ENCODE measurements at places on chromosomes 3 and 15.
A peak's percentile ranks its signal among the peaks of the same experiment; 100 is the strongest.

DNA sequence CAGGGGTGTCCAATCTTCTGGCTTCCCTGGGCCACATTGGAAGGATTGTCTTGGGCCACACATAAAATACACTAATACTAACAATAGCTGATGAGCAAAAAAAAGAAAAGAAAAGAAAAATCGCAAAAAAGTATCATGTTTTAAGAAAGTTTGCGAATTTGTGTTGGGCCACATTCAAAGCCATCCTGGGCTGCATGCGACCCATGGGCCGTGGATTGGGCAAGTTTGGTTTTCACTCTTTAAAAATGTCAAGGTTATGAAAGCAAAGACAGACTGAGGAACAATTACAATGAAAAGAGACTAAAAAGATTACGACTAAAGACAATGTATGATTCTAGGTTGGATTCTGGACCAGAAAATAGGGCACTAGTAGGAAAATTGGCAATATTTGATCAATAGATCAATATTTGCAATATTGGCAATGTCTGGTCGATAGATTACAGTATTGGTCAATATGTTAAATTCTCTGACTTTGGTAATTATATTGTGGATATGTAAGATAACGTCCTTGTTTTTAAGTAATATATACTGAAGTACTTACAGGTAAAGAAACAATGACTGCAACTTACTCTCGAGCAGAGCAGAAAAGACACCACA lies 19.9 kb downstream of the CCNL1 start:
- no peak for DNase-seq

DNA sequence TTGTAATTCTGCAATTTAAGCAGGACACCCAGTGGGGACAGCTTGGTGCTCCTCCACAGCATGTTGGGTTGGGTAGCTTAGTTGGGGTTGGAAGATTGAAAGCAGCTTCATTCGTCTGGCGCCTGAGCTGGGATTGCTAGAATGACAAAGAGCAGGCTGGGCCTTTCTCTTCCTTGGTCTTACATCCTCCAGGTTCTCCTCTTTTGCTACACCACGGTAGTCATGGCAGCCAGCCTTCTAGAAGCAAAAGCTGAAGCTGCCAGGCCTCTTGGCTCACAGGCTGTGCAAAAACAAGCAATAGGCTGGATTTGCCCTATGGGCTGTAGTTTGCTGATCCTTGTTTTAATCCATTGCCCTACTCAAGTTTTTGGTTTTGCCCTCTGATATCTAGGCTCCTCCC lies 3.2 kb upstream of the ANXA2 start:
- DNase-seq = no peak

GRCh38 chr15:74829486-74829885 lies 3.1 kb downstream of the CPLX3 start:
- no peak for DNase-seq

DNA sequence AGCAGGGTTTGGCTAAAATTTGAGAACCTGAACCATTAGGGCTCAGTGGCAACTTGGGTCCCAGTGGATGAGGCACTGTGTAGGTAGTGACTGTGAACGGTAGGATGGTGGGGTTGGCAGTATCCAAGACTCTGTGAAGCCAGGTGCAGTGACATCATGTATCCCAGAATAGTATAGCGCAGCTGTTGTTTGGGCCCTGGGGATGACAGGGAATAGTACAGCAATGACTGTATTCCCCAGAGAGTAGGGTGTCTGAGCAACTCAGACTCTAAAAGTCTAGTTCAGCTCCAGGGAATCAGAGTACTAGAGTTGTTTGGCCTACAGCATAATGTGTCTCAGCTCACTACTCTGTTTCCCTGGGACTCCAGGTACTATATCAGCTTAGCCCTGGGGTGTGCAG lies 20.7 kb upstream of the PPP2R3A start:
- DNase-seq = no peak

- no peak for DNase-seq
Measured at GRCh38 chr3:52774901-52775864, 2.2 kb upstream of the ITIH1 start.

GRCh38 chr3:61600195-61600594 lies 38.8 kb downstream of the PTPRG start:
- no peak for DNase-seq

DNA sequence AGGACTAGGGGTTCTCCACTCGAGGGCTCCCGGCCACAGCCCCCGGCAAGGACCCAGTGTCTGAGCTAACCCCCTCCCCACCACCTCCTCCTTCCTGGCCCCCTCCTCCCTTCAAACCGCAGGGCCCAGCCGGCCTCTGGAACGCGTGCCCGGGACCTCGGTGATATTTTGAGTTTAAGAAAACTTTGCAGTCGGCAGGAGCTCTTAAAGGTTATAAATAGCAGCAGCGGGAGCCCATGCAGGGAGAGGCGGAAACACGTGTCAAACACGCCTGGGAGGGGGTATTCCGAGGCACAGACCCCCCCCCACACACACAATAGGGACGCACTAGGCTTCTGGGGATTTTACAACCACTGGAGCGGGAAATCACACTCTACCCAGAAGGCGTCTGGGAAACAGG lies 3.1 kb upstream of the PTH1R start:
- no peak for DNase-seq

- DNase-seq = peak; percentile 56
Measured at GRCh38 chr3:58214484-58215316, 3.9 kb upstream of the DNASE1L3 start.

DNA sequence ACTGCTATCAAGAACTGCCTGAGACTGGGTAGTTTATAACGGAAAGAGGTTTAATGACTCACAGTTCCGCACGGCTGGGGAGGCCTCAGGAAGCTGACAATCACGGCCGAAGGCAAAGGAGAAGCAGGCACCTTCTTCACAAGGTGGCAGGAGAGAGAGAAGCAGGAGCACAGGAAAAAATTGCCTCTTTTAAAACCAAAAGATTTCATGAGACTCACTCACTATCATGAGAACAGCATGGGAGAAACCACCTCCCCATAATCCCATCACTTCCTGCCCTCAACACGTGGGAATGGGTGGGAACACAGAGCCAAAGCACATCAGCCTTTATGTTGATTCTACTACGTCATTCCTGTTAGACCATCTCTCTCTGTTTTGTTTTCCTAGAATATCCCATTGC lies 650.9 kb upstream of the SEMA6D start:
- DNase-seq = no peak

DNA sequence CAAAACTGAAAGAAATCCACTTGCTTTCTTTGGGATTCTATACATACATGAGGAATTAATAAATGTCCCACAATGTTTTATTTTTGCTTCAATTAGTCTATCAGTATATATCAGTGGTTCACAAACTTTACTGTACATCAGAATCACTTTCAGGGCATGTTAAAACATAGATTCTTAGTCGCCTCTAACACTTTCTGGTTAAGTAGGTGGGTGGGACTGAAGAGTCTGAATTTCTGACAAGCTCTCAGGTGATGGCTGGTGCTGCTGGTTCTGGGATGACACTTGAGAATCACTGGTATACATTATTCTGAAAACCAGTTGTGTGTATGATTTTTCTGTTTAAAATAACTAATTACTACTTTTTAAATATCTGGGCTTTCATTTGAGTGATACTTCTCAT lies 393.3 kb downstream of the TBC1D5 start:
- DNase-seq = no peak

- DNase-seq = no peak
Measured at GRCh38 chr3:7576071-7576470, 715.2 kb downstream of the GRM7 start.

DNA sequence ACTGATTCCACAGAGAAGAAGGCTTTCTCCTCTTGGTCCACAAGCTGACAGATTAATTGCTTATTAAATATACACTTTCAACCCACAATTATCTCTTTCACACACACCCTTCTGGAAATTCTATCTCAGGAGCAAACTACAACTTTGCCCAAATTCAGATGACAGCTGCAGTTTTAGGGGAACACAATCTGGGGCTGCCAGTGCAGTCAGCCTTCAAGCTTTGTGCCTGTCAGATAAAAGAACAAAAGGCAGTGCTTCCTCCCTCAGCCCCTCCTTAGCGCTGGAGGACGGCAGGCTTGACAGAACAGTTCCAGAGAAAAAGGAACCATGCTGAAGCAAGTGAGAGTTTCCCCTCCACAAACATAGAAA lies 99.6 kb downstream of the TMCC1 start:
- DNase-seq = no peak

DNA sequence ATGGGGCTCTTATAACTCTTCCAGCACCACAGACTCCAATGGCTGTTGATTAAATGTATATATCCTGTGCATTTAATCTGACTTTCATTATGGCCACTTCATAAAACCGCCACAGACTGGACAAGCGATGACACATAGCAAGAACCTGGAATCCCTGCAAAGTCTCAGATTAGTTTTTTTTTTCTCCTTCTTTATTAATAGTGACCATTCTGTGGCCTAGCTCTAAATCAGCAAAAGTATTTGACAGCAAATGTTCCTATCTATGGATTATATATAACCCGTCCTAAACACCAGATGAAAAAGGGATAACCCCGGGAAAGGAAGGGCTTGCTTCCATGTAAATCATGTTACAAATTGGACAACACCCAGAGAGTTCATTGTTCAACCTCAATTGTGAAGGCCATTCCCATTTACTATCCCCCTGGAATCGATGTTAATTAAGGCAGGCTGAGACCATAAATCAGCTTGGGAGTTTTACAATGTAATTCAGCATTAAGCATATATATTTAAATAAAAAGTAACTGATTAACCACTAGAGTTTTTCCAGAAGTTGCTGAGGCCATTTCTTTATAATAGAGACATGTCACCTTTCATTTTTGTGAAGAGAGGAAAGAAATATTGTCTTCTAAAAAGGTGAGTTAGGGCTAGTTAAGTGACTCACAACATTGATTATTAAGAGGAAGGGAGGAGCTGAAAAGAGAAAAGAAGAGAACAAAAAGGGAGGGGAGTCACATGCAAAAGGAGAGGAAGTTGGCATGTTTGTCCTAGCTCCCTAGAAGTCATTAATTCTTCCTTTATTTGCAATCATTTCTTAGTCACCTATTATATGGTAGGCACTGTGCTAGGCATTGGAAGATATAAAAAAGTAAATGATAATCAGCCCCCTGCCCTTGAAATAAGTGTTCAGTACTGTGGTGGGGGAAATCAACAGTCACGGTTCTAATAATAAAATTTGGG lies 26.2 kb downstream of the ALDH1A2 start:
- DNase-seq = no peak

- DNase-seq = no peak
Measured at GRCh38 chr15:98401029-98401428, 247.3 kb upstream of the IGF1R start.

GRCh38 chr15:69357773-69358771 lies 56.1 kb upstream of the KIF23 start:
- no peak for DNase-seq

- no peak for DNase-seq
Measured at GRCh38 chr3:51954105-51954504, 1.1 kb upstream of the GPR62 start.

DNA sequence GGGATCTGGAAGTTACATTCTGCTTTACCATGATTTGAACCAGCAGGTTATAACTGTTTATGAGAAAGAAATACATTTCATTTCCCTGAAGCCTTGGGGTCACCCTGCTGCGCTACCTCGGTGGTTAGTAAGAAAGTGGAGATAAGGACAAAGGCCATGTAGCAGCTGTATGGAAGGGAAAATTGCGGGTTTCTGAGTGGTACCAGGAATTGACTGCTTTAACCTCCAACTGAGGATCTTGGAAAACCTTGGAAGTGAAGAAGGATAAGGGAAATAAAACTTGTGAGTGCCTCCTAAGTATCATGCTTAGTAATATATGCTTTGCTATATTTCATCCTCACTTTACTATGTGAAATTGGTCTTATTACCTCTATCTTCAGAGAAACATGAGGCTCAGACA lies 76.1 kb upstream of the GAP43 start:
- DNase-seq = no peak

DNA sequence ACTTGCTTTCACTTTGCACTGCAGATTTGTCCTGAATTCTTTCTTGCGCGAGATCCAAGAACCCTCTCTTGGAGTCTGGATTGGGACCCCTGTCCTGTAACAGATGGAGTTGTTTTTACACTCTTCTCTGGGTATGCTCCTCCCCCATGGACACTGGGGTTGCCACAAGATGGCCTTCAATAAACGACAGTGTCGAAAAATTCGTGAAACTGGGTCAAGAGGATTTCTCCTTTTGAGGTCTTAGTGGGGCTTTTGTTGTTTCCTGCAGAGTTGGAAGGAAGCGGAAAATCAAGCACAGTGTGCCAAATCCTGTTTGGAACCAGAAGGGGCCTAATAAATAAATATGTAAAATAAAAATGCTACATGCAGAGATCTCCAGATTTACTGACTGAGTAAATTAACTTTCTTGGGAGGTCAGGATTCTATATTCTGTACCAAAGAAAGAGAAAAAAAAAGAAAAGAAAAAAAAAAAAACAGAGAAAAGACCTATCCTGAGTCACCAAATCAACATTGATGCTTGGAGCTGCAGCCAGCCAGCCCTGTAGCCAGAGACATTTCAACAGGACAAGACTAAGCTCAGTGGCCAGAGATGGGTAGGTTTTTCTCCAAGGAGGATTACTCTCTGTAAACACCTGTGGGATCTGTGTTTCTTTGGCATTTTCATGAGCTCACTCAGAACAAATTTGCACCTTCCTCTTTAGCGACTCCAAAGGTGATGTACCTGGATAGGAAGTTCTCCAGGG lies 24.8 kb downstream of the CCDC80 start:
- DNase-seq = no peak

GRCh38 chr3:45988362-45988761 lies 7.3 kb downstream of the FYCO1 start:
- no peak for DNase-seq

- no peak for DNase-seq
Measured at GRCh38 chr3:46484911-46485778, 12.6 kb upstream of the RTP3 start.

- DNase-seq = no peak
Measured at GRCh38 chr3:87691109-87691508, 367.7 kb downstream of the CGGBP1 start.

GRCh38 chr3:142530296-142530695 lies 48.2 kb downstream of the ATR start:
- DNase-seq = no peak

GRCh38 chr3:142977399-142977728 lies 13.9 kb upstream of the PAQR9 start:
- DNase-seq = no peak

DNA sequence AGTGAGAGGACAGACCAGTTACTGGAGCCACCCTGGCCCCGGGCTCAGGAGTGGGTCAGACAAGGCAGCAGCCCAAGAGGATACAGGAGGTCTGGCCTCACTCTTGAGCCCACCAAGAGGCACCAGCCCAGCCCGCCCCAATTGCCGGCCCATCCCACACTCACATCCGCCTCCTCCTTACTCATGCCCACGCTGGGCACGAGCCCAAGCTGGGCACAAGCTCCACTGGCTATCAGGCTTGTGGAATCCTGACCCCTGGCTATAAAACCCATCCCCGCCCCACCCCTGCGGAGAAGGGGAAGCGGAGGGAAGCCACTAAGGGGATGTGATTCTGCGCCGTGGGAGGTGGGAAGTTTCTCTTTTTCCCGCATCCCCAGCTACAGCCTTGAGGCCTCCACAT lies 25.9 kb downstream of the ADCY5 start:
- DNase-seq = no peak

GRCh38 chr3:140941090-140941433 lies 574 bp upstream of the SLC25A36 start:
- DNase-seq = no peak

GRCh38 chr3:191775451-191776233 lies 314.7 kb downstream of the PYDC2 start:
- DNase-seq = no peak
